GM23248 (cell line): ENCODE measurements at places on chromosomes 12 and 14. TPM values are rescaled to one million over a fixed set of nuclear protein-coding genes. Genes with fewer than 3 reads are reported as not detected.
A peak's percentile ranks its signal among the peaks of the same experiment; 100 is the strongest.

GRCh38 chr12:130288691-130289090, 49.0 kb upstream of the PIWIL1 start:
- no peak for DNase-seq

PLEKHD1 gene
- not detected in 2 replicates for total RNA-seq

SLCO1B3 gene
- not detected in 2 replicates for total RNA-seq

DNA sequence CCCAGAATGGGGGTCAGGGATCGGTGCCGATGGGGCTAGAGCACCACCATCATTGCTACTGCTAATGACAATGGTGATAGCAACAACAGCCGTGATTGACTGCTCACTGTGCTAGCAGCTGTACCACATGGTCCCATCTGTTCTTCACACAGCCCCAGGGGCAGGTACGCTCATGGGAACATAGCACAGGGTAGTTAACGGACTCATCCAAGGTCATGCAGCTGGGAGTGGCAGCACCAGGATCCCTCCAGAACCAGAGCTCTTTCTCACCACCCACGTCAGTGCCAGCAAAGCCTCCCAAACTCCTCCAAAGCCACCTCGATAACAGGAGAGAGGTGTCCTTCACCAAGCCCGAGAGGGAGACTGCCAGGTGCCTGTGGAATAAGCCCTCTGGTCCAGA, 11.2 kb upstream of the DYNC1H1 start:
- no peak for DNase-seq

TRIM9 gene
- 0.32 TPM in 1 of 2 replicates, not detected in the other for total RNA-seq

DNA sequence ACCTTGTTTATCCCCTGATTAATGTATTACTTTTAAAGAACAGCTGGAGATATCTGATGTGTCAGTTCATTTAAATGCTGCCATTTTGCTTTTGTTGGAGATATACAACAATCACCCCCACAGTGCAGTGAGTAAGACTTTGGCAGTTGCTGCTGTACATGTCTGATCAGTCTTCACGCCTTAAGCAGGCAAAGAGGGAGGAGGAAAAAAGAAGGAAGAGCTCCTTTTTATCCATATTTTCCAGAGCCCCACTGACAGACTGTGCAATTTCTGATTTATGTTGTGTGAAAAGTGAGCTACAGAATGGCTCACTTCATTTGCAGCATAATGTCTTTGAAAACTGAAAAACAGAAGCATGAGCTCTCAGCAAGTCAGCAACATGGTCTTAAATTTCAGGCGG, 319.7 kb upstream of the LRIG3 start:
- DNase-seq, result no peak

RIN3 gene
- 1.8 and 3.8 TPM in 2 replicates for total RNA-seq

- DNase-seq, result no peak
Observed at GRCh38 chr12:103816663-103817062, 24.4 kb downstream of the NT5DC3 start.

GRCh38 chr14:102606296-102606695, 13.8 kb downstream of the RCOR1 start:
- DNase-seq, result no peak

FOXN4 gene
- not detected in 2 replicates for total RNA-seq

GRCh38 chr14:105711841-105712460, 185.6 kb downstream of the TMEM121 start:
- no peak for DNase-seq

DNA sequence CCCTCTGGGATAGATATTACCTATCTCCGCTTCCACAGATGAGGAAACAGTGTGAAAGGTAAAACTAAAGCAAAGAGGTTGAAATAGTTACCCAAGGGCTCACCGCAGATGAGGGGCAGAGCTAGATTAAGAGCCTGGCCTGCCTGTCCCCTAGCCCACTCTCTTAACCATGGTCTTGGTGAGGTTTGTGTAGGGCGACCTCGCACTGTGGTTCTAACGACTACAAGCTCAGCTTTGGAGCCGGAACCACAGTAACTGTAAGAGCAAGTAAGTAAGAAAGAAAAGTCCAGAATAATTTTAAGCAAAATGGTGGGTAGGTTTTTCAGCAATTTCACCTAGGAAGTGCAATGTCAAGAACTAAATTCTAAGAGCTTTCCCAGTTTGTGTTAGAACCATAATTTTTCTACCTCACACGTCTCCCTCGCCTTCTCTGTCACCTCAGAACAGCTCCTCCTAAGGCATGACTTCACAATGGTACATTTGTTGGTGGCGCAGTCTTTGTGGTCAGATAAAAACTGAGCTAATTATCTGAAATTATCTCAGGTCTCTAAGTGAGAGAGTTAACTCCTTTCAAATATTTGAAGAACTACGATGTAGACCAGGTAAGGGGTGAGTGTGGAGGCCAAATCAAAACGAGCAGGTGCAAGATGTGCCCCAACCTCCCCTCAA, 64.8 kb downstream of the DAD1 start:
- DNase-seq, result no peak

DNA sequence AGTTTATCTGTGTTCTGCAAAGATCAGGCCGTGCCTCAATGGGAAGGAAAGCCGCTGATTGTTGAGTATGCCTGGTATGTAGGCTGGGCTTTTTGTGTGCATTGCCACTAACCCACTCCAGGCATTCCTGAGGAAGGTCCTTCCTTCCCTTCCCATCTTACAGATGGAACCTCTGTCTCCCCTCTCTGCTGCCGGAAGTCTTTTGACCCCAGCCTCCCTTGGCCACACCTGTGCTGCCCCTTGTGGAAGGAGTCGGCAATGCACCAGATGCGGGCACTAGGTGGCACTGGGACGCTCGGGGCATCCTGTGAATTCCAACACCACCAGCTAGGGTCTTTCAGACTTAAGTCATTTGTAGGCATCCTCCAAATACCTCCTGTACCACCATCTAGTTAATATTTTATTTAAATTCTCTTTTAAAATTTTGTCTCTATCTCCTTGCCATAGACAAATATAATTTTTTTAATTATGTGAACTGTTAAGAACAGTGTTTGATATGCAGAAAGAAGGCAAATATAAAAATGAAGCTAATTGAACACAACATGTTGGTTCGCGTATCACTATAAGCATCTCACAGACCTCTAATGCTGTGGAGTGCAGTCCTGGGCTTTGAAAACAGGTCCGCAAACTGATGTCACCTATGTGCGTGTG, 99.6 kb downstream of the RIN3 start:
- no peak for DNase-seq

SDR9C7 gene
- total RNA-seq, result not detected in 2 replicates

GRCh38 chr12:29131539-29131938, 17.5 kb upstream of the FAR2 start:
- peak; percentile 13 for DNase-seq

DNA sequence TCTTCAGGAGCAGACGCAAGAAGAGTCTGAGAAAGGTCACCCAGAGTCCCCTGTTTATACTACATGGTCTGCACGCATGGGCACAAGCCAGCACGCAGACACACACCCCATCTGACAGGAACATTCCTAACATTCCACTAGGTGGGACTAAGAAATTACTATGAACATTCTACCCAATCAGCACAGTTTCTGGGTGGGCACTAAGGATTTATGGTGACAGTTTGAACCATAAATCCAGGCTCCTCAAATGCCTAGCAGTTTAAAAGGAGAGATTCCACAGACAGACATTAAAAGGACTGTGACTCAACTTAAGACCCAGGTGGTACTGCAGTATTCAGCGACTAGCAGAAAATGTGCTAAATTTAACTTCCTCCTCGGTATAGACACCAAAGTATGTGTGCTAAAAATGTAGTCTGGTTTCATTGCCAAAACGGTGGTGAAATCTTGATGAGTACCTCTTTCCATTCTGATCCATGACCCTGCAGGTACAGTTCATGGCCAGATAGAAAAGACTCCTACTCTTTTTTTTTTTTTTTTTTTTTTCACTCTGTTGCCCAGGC, 16.2 kb downstream of the ABHD4 start:
- peak; percentile 95 for DNase-seq

- peak; percentile 3 for DNase-seq
Observed at GRCh38 chr12:98699586-98699985, 54.5 kb downstream of the APAF1 start.

DNA sequence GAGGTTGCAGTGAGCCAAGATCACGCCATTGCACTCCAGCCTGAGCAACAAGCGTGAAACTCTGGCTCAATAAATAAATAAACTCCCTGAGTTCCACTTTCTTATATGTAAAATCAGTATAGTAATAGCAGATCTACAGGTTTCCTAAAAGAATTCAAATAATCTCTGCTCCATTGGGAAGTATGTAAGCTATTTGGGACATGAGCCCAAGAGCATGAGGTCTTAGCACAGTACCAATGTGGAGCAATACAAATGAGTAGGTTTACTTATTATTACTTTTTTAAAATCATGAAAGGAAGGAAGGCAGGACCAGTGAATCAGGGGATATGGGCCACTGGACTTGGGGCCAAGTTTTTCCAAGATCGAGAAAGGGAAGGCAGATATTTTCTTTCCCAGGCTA, 216.9 kb upstream of the DIO2 start:
- peak; percentile 29 for DNase-seq

DNA sequence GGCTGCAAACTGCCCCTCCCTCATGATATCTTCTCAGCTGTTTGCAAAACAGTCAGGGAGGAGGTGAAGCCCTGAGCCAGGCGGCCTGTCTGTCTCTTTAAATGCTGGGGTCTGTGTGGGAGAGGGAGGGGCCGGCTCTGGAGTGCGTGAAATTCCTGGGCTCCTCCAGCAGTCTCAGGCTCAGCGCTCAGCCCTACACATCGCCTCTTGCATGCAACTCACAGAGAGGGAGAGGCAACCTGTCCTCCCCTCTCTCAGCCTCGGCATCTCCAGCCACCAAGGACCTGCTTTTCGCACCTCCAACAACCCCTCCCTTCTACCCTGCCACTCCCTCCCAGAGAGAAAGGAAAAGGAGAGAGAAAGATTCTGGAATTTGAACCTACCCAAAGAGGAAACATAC, at the start of gene NRXN3:
Gene NRXN3, plus strand, starts transcription at position 171 of the 400 bp plus-strand sequence. CDS start 72,721 bp downstream, outside the sequence.
- no peak for DNase-seq

DNA sequence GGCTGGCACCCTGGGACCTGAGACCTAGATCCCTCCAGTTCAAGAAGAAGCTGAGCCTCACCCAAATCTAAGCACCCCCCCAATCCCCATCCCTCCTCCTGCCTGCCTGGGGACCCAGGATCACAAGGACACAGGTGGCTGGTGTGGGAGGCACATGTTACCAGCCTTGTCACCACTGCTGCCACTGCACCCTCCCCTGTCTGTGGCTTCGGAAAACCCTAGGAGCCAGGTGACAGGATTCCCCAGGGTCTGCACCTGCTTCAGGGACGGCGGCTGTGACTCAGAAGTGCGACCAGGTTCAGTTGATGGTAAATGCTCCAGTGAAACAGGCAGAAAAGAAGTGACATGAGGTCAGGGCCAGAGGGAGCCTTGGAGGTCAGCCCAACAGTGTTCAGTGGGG, 62.8 kb upstream of the FAM222A start:
- DNase-seq, result no peak

- no peak for DNase-seq
Observed at GRCh38 chr12:125983094-125983783, 918.0 kb downstream of the AACS start.

CMTM5 gene
- total RNA-seq, result not detected in 2 replicates

SLC25A47 gene
- not detected in 2 replicates for total RNA-seq

PTPRQ gene
- total RNA-seq, result 0.11 and 0.76 TPM in 2 replicates

SELPLG gene
- total RNA-seq, result 4.4 and 6.1 TPM in 2 replicates

GRCh38 chr12:49348781-49349180, 2.1 kb downstream of the DNAJC22 start:
- DNase-seq, result no peak

GRCh38 chr12:51391283-51392123, at the start of gene GALNT6:
TSS of gene GALNT6 (minus strand) at chr12:51391406. CDS start at chr12:51379781, 11,625 bp downstream.
- peak; percentile 56 for DNase-seq

- no peak for DNase-seq
Observed at GRCh38 chr12:19301223-19301622, 138.1 kb upstream of the AEBP2 start.

GRCh38 chr14:92990456-92991430, 67.8 kb downstream of the CHGA start:
- DNase-seq, result no peak

DNA sequence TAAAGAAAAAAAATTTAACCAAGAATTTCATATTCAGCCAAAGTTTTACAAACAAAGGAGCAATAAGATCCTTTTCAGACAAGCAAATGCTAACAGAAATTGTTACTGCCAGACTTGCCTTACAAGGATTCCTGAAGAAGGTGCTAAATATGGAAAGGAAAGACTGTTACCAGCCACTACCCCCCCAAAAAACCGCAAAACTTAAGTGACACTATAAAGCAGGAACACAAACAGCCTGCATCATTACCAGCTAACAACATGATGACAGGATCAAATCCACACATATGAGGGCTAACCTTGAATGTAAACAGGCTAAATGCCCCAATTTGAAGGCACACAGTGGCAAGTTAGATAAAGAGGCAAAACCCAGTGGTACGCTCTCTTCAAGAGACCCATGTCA, 55.7 kb downstream of the APOBEC1 start:
- DNase-seq, result peak; percentile 8

DNA sequence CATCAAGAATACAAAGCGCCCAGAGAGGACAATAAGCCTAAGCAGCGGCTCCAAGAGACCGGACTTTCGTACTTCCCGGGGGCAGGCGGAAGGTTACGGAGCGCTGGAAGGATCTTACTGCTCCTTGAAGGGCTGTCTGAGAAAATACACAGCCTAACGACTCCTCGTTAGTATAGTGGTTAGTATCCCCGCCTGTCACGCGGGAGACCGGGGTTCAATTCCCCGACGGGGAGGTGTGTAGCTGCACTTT, 12.1 kb upstream of the TMPO start:
- peak; percentile 89 for DNase-seq

SERPINA6 gene
- total RNA-seq, result not detected in 2 replicates

DNA sequence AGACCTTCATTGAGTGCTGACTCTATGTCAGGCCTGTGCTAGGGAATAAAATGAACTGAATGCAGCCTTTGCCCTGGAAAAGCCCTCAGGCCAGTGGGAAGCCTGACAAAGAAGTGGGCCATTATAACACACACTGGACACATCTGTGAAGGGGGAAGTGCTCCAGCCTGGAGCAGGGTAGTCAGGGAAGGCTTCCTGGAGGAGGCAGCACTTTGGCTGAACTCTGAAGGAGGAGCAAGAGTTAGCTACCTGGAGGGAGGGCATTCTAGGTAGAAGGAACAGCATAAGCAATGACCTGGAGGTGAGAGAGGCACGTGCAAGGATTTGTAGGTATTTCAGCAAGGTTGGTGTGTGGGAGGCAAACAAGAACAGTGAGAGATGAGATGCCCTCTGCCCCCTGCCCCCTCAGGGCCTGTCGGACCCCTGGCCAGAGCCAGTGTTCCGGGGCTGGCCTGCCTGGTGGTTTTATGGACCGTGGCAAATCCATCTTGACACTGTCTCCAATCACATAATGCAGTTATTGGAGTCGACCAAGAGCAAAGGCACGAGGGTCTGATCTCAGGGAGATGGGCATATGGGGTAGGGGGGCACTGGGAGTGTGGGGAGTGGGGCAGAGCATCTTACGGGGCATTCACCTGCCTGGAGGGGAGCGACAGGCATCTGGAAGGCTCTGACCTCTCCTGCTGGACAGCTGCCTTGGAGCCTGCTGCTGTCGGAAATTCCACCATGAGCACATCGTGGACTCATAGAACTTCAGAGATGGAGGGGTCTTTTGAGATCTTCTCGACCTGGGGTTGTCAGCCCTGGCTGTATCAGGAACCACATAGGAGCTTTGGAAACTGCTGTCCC, 2.7 kb upstream of the FAM222A start:
- peak; percentile 49 for DNase-seq

DPY19L2 gene
- 0.43 TPM in 1 of 2 replicates, not detected in the other for total RNA-seq
